ENCODE measurements at places on chromosomes 1 and 21.

DNA sequence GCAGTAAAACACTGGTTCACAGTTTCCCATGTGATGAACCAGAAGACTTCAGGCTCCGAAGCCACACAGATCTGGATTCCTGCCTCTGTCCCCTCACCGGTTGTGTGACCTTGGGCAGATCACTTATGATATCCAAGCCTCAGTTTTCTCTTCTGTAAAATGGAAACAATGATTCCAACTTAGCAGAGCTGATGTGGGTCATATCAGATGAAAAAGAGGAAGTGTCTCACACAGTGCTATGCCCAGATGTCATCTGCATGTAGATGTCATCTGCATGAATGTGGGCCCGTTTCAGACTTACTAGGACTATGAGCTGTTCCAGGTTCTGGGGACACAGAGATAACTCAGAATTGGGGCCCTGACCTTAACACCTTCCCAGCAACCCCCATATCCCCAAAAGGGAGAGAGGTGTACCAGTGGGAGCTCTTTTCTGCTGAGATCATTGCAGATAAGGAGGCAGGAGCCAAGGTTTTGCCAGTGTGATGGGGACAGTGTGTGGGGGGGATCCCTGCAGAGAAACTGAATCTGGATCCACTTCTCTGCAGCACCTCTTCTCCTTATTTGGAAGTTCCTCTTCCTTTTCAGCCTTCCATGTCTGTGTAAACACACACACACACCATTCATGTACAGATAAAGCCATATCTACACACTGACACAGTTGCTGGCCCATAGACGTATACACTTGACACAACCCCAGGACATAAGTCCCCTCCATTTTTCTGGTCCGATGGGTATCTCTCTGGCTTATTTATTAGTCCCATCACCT is 5.0 kb upstream of the ADGRB2 start:
- no peak for DNase-seq

GRCh38 chr1:85049735-85050166 is 1.5 kb upstream of the MCOLN3 start:
- no peak for DNase-seq

GRCh38 chr1:51247022-51247421 is 10.9 kb downstream of the RNF11 start:
- no peak for DNase-seq

DNA sequence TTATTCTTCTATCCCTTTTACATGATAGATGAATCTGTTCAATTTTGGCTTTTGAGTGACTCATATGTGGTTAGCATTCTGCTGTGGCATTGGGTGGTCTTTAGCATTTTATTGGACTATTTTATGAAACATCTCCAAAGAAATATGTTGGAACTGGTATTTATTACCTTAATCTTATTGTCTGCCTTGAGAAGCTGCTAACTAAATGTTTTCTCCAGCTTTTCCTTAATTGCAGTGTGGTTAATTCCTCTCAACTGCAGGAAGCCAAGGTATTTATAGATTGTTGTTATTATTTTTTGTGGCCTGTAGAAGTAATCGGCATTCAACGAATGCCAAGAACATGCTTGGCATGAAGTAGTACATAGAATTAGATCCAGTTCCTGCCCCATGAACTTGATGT is 64.1 kb downstream of the NOS1AP start:
- DNase-seq = no peak

DNA sequence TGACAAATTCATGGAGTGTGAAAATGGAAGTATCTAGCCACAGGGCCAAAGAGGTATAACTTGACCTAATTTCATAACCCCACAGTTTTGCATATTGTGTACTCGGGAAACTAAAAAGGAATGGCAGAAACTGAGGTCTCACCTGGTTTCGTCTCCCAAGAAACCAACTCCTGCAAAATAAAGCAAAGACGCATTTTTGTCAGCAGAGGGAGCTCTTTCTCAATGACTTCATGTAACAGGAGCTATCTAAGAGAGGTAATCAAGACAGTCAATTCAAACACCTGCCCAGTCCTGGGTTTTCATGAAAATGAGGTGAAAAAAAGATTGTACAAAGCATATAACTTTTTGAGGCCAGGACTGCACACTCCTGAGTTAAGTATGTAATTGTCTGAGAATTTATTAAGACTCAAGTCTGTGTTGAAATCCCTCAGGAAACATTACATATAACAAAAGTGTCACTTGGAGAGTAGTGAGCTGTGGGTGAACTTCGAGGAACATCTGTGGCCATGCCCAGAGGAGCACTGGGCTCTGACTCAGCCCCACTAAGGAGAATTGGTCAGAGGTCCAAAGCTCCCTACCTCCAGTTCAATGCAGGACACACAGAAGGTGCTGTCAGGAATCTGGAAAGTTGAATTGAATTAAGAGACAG is 17.6 kb downstream of the FCRL4 start:
- DNase-seq = no peak

- no peak for DNase-seq
Measured at GRCh38 chr1:153816283-153816889, 41.2 kb downstream of the SLC27A3 start.

- DNase-seq = peak; percentile 92
Measured at GRCh38 chr1:22025368-22026155, 24.1 kb downstream of the CELA3A start.

GRCh38 chr1:234519506-234519905 is 40.5 kb upstream of the TARBP1 start:
- no peak for DNase-seq

- no peak for DNase-seq
Measured at GRCh38 chr1:235161685-235162327, 756 bp upstream of the RBM34 start.

- no peak for DNase-seq
Measured at GRCh38 chr1:228861832-228862180, 126.5 kb downstream of the RHOU start.

DNA sequence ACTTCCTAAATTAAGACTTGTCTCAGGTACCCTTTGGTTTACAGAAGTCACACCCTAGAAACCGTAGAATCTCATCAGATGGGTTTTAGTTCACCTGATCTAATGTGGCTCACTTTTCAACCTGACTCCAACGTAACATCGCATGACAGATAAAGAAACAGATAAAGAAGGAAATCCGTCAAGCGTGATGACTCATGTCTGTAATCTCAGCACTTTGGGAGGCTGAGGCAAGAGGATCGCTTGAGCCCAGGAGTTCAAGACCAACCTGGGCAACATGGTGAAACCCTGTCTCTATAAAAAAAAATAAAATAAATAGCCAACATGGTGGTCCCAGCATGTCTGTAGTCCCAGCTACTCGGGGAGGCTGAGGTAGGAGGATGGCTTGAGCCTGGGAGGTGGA is 97.3 kb downstream of the SPSB1 start:
- DNase-seq = no peak

DNA sequence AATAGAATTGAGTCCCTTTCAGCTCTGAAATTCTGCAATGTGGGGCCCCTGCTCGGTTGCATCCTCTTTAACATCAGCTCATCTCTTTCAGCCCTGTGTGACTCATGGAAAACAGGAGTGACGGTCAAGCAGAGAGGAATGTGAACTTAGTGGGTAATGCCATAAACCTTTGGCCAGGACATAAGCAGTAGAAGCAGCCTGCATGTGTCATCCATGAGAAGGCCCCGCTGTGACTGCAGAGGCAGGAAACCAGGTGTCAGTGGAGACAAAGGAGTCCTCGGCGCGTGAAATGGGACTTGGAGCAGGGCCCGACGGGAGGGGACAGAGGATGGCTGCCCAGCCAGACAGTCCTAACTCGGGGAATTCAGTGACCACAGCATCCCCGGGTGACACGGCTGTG is 21.1 kb upstream of the EPHB2 start:
- peak; percentile 41 for DNase-seq

- no peak for DNase-seq
Measured at GRCh38 chr21:26842300-26842699, 2.9 kb downstream of the ADAMTS1 start.

DNA sequence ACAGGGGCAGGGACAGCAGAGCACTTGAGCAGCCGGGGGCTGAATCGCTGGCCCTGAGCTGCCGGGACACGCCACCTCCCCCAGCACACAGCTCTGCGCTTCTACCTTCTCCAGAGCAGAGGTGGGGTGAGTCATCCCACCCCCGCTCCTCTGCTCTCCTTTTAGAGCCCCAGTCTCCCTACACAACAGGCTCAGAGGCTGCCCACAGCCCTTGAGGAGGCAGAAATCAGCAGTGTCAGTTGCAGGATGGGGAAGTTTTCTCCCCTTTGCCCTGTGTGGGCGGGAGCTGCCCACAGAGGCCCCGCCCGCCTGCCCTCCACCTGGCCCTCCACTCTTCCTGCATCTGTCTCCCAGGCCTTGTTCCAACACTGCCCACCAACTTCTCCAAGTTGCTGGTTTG is 94.6 kb downstream of the STUM start:
- DNase-seq = no peak

DNA sequence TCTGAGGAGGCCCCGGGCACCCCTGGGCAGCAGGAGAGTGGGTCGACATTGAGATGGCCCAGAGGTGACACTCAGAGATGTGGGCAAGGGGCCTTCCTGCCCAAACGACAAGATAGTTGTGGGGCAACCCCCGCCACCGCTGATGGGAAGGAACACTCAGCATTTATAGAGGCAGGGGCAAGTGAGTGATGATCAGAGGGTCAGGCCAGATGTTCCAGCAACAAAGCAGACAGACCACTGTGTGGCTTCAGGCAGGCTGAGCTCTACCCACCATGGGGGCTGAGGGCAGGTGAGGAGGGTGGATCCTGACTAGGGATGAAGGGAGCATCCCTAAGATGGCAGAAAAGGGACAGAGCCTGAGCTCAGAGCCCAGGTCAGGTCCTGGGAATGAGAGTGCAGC is 362.7 kb downstream of the PTPRU start:
- DNase-seq = no peak

DNA sequence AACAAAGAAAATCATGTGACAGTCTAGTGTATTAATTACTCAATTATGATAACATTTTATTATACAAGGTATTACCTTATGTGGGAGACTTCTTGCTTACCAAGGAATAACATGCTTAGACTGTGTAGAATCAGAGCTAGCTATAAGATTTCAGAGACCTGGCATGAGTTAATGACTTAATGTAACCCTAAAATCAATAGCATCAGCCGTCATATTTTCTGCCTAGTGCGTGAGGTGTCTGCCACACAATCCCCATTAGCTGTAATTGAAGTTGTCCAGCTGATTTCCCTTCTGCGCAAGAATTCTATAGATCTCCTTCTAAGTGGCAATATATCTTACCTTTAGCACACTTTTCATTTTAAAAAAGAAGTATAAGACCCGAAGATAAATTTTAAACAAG is 28.8 kb downstream of the CHODL start:
- DNase-seq = no peak

DNA sequence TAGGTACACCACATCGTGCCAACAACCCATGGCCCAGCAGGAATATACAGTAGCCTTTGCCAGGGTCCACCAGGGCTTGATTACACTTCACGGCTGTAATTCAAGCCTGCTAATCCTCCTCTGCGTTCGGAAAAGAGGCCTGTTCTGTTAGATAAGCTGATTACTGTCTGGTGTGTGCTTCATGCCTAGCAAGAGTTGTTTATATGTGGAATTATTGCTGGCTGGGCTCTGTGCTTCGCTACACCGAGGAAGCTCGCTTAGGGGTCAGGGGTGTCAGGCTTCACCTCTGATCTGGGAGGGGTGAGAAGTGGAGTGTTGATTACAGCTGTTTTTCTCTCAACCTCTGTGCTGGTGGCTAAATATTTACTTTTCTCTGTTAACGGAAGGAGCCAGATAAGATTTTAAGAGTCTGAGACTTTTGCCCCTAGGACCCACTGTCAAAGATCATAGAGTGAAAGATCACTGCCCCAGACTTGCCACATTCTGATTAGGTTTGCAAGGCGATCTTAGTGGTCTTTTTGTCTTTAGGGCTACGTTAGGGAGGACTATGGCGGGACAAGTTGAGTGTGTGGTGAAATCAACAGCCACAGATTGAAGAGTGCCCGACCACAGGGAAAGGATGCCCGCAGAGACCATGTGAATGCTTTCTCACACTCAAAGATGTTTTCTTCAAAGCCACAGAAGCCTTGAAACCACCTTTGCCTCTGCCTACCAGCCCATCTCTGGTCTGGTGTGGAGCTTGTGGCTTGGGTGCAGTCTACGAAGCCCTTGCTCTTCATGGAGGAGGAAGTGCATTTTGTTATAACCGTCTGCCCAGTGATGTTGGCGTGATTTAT is 216.1 kb downstream of the PBX1 start:
- DNase-seq = no peak

- no peak for DNase-seq
Measured at GRCh38 chr1:107786203-107786845, 178.7 kb downstream of the VAV3 start.

GRCh38 chr1:44932151-44932550 is 54.2 kb downstream of the EIF2B3 start:
- DNase-seq = no peak

DNA sequence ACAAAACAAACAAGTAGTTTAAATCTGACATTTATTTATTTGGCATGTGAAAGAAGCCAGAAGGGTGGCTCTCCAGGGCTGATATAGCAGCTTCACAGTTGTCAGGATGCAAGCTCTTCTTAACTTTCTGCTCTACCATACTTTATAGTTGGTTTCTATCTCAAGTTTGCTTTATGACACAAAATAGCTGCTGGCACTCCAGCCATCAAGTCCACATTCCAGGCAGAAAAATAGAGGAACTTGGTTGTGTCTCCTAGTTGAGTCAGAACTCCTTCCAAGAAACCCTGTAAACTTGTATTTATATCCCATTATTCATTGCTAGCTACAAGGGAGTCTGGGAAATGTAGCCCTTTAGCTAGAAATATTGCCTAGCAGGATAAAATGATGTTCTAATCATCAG is 24.0 kb upstream of the STUM start:
- DNase-seq = no peak

DNA sequence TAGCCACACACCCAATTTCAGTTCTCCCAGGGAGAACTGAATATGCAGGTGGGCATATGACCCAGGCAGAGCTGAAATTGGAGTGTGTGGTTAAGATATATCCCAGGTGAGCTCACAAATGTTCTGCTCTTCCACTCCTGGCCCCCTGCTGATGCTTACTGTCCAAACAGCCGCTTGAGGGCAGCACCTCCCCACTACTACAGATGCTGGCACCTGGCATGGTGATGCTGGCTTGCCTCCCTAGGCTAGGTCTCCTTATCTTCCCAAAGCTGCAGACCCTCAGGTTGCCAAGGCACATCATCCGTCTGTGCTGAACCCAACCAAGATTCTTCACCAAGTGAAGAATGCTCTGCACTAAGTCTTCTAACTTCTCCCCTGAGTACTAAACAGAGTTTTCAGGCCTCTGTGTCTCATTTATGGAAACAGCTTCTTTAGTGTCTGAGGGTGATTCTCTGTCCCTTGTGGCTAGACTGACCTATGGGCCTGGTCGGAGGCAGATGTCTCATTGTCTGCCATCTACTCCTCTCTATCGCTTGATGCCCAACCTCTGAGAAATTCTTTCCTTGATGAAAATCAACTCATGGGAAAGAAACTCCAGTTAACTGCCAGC is 27.2 kb downstream of the XCL1 start:
- DNase-seq = peak; percentile 74

- DNase-seq = no peak
Measured at GRCh38 chr1:119186471-119186870, 46.0 kb upstream of the WARS2 start.

- DNase-seq = no peak
Measured at GRCh38 chr1:43554444-43554992, 23.8 kb downstream of the PTPRF start.

- no peak for DNase-seq
Measured at GRCh38 chr1:8425150-8425780, 107.4 kb downstream of the SLC45A1 start.

All from left hindlimb (tissue), 1 donor.